ENCODE measurements at places on chromosomes 2 and 18.

DNA sequence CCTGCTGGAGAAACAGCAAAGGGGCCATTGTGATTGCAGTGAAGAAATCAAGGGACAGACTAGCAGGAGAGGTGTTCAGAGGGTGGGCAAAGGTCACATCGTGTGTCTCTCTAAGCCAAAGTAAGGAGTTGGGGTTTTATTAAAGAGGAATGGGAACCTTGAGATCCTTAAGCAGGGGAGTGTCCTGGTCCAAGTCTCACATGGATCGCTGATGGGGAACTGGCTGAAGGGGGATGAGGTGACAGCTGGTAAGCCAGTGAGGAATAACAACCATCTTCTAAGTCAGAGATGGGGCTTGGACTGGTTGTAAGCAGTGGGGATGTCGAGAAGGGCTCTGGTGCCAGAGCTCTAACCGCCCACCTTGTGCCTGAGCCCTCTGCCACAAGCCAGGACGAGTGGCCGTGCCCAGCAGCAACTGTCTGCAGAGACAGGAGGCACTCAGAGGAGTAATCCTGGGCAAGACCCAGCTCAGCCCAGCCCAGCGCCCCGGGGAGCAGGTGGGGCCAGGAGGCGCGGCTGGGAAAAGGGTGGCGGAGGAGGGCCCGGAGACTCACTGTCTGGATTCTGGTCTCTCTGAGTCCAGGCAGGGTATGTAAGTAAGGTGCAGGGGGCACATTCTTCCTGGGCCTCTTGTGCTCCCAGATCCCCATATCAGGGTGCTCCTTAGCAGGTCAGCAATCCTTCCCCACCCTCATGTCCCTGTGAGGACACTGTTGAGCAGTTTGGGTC, 13.7 kb downstream of the WNT10A start:
- no peak for DNase-seq

DNA sequence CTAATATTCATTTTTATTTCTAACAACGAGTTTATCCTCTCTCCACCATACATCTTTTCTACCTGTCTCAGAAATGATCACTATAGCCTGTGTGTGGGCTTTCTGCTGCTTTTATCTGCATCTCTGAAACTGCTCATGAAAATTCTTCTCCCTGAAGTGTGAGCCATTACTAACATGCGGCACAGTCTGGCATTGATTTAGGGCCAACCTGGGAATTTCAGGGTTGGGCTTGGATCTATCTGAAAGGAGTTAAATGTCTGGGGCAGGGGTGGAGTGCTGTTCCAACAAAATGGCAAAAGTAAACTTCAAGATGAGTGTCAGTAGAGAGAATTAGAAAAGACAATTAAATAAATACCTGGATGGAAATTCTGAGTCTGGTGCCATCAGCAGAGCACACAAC, 198.2 kb upstream of the OSR1 start:
- DNase-seq, result no peak

DNA sequence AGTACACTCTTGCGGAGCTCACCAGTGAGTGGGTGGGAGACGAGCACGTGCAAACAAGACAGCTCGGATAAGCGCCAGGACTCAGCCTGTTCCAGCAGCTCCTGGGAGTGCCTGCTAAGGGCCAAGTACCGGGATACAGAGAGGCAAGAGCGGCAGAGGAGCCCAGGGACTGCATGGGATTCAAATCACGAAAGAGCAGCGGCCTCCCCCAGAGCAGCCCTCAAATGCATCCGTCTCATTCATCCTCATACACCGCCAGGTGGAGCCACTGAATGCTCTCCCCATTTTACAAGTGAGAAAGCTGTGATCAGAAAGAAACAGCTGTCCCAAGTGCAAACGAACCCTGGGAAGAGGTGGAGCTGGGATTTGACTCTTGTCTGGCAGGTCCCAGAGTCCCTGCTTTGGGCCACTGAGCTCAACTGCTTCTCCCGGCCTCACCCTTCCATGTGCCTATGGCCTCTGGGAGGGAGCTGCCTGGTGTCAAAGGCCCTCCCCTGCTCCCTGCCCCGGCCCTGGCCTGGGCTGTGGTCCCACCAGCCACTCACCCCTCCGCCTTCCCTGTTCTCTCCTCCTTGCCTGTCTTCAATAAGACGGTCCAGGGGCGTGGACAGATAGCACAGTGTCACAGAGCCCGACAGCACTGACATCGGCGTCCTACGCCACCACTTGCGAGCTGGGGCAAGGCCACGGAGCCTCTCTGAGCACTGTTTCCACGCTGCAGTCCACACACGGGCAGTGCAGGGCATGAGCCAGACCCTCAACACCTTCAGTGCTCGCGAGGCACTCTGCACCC, 72.8 kb upstream of the TAF1B start:
- DNase-seq, result peak; percentile 72

DNA sequence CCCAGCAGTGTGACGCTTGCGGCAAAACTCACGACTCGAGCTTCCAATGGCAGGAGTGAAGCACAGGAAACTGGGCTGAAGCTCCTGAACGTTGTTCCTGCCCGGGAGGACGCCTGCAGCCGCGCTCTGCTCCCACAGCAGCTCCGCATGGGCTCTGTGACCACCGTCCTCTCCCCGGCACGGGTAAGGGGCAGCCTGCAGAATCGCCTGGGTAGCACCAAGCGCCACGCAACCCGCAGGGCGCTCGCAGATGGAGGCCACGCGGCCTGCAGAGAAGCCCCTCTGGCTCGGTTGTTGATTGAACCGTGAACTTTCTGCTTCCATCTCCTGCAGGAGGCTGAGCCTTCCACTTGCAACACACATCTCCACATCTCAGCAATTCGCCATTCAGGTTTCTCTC, 63.3 kb upstream of the ZNF236 start:
- DNase-seq, result no peak

GRCh38 chr2:134336352-134336751, 82.5 kb downstream of the MGAT5 start:
- no peak for DNase-seq

DNA sequence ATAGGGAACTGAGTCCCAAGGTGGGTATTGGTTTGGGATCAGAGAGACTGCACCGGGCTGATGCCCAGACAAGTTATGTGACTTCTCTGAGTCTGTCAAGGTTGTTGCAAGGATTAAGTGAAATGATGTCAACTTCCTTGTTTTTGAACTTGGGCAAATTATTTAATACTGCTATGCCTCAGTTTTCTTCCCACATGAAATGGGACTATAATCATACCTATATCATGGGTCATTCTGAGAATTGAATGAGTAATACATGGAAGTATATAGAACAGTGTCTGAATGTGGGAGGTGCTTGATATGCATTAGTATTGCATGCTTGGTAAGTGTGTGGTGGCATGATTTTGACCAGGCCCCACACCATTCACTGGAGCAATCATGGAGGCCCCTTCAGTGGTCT, 99.0 kb downstream of the PRKCE start:
- DNase-seq, result no peak

- DNase-seq, result no peak
These were observed 210.4 kb downstream of the AKAIN1 start for GRCh38 chr18:4986677-4987076.

GRCh38 chr18:75052475-75052874, 156.5 kb downstream of the PTGR3 start:
- no peak for DNase-seq

DNA sequence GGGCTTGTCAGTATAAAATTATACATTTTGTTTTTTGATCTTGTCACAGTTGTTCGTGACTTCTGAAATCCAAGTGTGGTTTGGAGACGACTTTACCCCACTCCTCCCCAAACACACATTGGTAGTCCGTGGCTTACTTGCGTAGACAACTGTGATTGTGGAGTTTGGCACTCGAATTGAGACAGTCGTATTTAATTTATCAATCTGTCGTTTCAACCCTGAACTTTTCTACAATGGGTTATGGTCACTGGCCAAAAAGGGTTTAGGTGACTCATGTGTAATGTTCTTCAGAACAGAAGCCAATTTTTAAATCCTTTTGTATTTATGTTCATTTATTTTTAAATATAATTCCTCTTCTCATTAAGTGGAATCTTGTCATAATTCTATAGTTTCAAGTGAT, 129.9 kb downstream of the SPTBN1 start:
- no peak for DNase-seq

DNA sequence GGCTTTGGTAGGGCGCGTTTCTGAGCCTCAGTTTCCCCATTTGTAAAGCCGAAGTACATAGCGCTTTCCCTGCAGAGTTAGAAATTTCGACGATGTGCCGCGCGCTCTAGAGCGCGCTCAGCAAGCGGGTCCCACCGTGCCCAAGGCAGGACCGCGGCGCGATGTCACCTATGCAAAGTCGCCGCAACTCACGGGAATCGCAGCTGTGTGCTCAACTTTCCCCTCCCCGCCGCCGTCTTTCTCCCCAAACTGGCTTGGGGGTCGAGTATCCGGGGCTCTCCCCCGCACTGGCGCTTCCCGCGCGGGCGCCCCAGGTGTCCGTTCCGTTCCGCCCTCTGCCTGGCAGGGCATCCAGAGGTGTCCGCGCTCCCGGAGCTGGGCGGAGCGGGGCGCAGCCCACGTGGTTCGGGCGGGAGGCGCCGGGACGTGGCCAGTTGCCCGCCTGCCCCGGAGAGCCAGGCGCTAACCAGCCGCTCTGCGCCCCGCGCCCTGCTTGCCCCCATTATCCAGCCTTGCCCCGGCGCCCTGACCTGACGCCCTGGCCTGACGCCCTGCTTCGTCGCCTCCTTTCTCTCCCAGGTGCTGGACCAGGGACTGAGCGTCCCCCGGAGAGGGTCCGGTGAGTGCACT, at the start of gene MLPH:
TSS of gene MLPH (plus strand) at position 433 of the 630 bp plus-strand sequence. CDS start 6,176 bp downstream, outside the sequence.
- no peak for DNase-seq

GRCh38 chr18:31723639-31723989, 37.1 kb downstream of the SLC25A52 start:
- no peak for DNase-seq

DNA sequence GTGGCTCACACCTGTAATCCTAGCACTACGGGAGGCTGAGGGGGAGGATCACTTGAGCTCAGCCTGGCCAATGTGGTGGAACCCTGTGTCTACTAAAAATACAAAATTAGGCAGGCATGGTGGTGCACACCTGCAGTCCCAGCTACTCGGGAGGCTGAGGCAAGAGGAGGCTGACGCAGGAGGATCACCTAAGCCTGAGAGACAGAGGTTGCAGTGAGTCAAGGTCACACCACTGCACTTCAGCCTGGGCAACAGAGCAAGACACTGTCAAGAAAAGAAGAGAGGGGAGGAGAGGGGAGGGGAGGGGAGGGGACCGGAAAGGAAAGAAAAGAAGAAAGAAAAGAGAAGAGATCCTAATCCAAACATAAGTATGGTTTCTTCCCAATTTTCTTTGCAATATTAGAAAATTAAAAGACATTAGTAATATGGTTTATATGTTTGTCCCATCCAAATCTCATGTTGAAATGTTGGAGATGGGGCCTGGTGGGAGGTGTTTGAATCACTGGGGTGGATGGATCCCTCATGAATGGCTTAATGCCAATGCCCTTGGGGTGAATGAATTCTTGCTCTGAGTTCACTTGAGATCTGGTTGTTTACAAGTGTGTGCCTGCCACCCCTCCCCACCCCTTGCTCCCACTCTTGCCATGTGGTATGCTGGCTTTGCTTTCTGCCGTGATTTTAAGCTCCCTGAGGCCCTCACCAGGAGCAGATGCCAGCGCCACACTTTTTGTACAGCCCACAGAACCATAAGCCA, 50.7 kb downstream of the TRIP12 start:
- no peak for DNase-seq

All from activated T-cell treated with anti-CD3 and anti-CD28 coated beads, Interleukin-2, amount 50 U/mL, for 48 hours (primary cell).